Nucleus accumbens (tissue), 56 donors: ENCODE measurements at places on chromosomes 6 and 20.

GRCh38 chr6:456358-456867 lies 64.9 kb downstream of the IRF4 start:
- DNase-seq, result no peak

- no peak for DNase-seq
These were observed at the start of gene APOBEC2 for GRCh38 chr6:41053041-41053440. APOBEC2 (plus strand) TSS chr6:41053202; CDS start chr6:41053348, 146 bp downstream.

DNA sequence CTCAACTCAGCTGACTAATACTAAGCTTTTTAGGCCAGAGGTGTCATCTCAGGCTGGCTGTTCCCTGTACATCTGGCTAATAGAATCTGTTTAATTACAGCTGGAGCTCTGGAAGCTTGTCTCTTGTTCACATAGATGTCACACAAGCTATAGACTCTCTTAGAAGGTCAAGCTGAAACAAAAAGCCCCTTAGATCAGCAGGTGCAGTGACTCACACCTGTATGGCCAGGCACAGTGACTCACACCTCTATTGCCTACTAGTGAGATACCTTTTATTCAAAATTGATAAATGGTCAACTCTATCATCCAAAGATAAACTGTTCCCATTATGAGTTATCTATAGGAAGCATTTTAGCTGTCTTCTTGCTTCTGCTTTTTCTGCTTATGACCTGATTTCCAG lies 29.9 kb upstream of the MTHFD1L start:
- DNase-seq, result no peak

DNA sequence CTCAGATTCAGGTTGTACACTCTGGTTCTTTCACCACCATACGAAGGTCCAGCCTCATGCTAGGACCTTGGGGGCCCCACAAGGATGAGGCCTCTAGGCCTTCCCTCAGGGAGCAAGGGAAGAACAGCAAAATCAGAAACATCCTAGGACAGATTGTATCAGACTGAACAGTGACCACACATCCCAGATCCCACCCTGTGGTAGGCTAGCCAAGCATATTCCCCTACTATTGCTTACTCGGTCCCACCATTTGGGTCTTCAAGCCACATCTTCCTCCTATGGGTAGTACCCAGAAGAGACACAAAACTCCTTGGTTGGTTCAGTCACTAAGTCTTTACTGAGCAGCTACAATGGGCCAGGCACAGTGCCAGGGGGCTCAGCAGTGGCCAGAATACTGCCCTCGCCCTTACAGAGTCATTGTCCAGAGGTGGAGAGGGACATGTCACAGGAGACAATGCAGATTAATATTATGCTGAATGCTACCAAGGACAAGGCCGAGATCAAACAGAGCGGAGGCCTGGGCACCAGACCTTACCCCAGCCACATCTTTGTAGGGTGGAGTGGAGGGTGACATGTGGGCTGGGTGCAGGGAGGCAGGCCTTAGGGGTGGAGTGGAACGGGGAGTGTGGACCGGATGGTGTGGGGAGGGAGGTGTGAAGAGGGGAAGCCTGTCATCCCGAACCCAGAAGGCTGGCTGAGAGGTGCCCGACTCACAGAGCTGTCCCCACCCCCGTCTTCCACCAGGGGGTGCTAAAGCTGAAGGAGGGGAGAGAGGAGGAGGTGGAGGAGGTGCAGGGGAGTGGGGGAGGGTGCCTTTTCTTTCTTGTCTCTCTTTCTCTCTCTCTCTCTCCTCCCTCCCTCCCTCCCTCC lies 6.8 kb upstream of the MAPK13 start:
- peak; percentile 57 for DNase-seq

GRCh38 chr20:4512891-4513550 lies 208.7 kb upstream of the PRND start:
- DNase-seq, result no peak

- DNase-seq, result no peak
These were observed 184.4 kb downstream of the PTPRK start for GRCh38 chr6:128335963-128336362.

DNA sequence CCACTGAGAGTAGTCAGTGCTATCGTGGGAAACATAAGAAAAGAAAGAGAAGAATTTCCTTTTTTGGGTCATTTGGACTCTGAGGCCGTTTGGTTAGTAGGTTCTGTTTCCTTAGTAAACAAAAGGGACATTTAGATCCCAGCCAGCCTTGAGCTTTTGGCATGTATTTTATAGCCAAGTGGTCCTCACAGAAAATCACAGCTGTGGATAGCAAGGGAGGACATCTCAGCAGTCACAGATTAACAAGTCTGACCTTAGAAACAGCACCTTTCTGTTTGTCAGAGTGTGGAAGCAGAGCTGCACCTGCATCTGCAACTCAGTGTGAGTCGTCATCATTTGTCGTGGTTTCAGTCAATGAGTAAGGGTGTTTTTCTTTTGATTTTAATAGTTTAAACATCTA lies 40.5 kb downstream of the FAM120B start:
- no peak for DNase-seq

- no peak for DNase-seq
These were observed 642.2 kb downstream of the EYS start for GRCh38 chr6:65064844-65065243.

DNA sequence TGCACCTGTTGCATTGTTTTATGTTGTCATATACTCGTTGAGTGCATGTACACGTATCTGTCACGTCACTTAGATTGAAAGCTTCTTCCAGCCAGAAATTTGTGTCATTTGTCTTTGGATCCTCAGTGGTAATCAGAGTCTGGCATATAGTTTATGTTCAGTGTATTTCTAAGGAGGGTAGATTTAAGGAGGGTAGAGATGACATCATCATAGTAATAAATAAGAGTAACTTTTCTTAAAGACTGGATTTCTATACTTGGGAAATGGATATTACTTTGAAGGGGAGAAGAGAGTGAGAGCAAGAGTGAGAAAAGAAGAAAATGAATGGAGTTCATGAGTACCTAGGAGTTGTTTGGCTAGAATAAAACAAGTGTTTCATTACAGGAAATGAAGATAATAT lies 255.0 kb upstream of the SASH1 start:
- no peak for DNase-seq

DNA sequence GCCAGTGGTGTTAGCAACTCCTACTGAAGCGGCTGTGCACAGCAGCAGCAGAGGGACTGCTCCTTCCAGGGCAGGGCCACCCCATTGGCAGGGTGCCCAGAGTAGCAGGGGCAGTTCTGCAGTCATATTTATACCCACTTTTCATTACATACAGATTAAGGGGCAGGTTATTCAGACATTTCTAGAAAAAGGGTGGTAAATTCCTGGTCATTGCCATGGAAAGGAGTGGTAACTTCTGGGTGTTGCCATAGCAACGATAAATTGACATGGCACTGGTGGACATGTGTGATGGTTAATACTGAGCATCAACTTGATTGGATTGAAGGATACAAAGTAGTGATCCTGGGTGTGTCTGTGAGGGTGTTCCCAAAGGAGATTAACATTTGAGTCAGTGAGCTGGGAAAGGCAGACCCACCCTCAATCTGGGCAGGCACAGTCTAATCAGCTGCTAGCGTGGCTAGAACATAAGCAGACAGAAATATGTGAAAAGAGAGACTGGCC lies 45.0 kb downstream of the IYD start:
- no peak for DNase-seq

DNA sequence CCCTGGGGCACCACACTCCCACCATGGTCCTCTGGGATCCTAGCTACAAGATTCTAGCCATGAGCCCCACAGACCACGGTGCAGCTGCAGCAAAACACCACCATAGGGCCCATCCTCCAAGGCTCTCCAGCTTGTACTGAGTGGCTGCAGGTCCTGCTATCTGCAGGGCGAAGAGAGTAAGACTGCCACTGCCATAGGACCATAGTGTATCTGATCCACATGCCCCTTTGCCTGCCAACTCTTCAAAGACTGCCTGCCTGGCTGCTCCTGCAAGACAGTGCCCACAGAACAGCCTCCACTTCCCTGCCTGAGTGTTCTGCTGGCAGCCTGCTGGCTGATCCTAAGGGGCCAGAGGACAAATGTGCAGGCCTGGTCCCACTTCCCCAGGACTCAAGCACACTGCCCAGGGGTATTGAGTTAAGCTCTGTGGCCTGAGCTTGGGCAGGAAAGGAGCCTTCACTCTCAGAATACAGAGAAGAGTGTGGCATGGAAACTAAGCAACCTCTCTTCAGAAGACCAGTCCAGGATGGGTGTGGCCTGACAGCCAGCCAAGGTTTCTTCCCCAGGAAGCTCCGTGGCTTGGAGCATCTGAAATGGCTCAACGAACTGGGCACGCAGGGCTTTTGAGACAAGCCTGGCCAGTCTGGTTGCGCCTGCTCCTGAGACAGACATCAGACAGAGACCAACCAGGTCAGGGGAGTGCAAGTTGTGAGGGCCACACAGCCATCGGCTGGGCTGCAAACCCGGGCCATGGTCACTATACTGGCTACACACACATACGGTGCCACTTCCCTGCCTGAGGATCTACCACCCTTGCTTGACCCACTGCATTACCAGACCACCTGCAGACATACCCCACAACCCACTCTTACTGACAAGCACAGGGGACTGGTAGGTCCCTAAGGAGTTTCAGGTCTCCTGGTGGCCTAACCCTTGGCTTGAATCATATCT lies 54.5 kb downstream of the RNGTT start:
- DNase-seq, result no peak

DNA sequence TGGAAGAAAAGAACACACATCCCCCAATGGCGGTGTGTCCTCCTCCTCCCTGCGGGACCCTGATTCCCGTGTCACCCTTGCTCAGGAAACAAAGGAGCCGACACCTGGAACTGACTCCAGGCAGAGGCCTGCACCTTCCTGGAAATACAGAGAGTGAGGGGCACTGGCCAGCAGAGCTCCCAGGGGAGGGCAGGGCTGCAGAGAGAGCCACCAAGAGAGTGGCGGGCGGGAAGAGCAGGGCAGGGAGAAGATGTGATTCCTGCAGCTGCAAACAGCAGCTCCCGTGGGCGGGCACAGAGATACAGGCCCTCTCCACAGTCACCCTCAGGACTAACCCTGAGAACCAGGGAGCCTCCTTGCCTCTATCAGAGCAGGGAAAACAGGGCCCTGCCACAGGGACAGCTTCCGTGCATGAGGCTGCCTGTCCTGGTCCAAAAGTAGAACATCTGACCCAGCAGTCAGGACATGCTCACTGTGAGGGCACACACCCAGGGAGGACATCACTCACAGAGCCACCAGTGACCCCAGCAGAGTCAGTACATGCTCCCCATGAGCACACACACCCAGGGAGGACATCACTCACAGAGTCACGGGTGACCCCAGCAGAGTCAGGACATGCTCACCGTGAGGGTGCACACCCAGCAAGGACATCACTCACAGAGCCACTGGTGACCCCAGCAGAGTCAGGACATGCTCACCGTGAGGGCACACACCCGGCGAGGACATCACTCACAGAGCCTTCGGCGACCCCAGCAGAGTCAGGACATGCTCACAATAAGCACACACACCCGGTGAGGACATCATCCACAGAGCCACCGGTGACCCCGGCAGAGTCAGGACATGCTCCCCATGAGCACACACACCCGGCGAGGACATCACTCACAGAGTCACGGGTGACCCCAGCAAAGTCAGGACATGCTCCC lies 193.1 kb downstream of the DLL1 start:
- no peak for DNase-seq

DNA sequence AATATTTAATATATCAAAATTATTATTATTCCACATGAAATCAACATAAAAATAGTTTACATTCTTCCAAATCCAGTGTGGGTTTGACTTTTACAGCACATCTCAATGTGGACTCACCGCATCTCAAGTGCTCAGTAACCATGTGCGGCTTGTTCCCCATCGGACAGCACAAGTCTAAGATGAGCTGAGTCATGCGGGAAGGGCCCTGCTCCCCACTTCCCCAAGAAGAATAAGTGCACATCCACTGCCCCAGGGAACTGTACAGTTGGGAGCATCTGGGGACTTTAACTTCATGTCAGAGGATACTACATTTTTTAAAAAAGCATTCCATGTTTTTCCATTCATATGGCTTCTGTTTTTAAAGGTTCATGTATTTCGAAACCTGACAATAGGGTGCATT lies 325.6 kb downstream of the BTBD3 start:
- no peak for DNase-seq

DNA sequence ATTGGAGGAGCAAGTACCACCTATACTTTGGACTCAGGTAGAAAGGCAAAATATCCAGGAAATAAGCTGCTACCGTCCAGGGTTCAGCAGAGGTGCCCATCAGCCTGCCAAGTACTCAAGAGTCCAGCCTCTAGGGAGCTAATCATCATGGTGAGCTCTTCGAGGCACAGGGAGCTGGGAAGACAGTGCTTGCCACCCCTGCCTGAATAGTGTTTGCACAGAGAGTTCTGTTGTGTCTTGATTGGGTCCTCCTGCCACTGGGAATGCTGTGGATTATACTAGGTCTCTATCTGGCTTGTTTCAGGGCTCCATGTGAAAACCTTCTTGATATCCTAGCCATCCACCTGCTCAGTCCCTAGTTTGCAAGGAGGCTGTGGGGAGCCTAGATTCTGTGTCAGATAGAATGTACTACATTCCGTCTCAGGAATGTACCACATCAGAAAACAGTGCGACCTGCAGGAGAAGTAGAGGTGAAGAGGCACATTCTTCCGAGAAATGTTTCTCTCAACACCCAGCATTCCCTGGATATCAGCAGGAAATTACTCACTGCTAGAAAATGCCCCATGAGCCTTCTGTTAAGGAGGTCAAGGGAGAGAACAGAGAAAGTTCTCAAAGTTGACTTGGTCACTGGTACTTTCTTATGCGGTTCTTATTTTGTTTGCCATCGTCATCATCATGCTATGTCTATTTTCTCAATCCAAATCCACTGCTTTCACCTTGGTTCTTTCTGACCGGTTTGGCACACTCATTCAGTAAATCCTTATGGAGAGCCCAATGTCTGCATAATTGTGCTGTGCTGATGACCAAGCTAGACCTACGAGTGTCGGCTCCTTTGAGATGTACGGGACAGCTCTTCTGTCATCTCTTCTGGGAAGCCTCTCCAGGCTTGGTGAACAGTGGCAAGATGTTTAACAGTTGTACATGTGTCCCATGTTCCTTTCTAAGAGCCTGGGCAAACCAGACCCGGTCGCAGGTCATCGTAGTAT lies 30.7 kb downstream of the PTPN1 start:
- no peak for DNase-seq

- no peak for DNase-seq
These were observed 16.6 kb downstream of the SH3BGRL2 start for GRCh38 chr6:79647741-79648140.

GRCh38 chr6:152380993-152381898 lies 255.9 kb downstream of the SYNE1 start:
- peak; percentile 63 for DNase-seq

GRCh38 chr6:44237813-44238433 lies 9.0 kb upstream of the HSP90AB1 start:
- DNase-seq, result no peak

- no peak for DNase-seq
These were observed 4.8 kb upstream of the ATXN1 start for GRCh38 chr6:16766043-16766536.

DNA sequence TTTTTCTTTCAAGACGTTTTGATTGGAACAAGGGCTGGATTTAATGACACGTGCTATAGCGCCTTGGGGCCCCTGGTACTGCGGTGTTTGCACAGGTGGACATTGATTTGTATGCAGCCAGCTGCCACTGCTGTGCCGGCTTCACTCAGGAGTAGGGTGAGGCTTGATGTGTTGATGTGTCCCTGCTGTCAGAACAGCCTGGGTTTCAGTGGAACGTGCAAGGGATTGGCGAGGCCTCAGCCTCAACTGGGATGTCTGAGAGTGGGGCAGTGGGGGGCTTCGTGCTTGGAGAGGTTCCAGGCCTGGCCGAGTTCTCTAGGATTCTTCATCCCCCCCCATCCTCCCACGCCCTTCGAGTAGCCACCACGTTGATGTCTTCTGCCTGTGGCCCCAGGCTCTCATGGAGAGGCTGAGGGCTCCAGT lies 23.0 kb downstream of the PYGB start:
- no peak for DNase-seq
